ENCODE measurements at places on chromosomes 6 and 20.

DNA sequence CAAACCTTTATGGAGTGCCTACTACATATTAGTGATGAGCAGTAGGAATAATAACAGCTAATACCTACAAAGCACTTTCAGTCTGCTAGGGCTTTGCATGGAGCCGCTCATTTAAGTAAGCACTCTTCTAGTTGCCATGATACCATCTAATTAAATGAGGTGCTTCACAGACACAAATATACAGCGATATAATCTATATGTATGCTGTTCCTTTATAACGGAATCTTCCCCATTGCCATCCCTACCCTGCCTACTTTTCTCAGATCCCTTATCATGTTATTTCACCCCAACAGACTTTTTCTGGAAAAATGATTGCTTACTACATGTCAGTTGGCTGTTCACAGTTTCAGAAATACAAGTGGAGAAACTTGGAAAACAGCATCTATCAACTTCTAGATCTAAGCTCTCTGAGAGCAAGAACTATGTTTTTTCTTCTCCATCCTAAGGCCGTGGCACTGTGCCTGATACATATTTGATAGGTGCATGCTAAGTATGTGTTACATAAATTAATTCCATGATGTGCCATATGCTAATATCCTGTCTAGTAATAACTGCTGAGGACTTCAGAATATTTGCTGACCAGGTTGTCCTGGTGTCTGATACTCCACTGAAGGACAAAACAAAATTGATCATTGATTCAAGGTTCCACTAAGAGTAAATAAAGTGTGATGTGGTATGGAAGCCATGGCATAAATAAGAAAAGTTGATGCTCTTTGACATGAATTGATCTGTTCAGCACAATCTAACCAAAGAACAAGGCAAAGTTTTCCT lies 124.6 kb downstream of the GMPR start:
- no peak for DNase-seq

DNA sequence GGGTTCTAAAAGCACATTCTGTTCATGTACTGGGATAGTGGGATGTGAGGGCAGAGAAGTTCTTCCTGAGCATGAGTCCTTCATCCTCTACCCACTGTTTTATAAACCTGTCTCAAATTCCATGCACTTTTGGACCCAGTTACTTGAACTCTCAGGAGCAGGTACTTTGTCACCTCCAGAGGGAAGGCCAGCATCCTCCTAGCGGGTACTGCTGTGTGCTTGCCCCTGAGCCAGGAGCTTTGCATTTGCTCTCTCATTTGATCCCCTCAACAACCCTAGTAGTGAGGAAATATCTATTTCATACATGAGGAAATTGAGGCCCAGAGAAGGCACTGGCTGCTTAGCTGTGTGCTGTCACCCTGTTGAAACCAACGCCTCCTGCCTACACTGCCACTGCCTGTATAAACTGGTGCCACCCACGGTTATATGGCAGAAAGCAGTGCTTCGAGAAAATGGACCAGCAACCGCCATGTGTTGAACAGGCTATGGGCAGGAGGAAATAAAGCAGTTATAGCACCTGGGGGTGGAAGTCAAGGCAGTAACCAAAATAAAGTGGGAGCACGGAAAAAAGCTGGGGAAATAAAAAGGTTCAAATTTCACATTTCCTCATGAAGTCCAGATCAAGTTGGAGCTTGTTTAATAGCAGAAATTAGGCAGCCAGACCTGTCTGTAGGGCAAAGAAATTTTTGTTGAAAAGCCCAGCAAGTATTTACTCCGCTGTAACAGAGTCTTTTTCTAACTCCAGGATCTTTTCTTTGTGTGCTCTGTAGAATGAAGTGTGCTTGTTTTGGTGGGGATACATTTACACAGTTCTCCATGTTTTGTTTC lies 38.0 kb downstream of the KLHL31 start:
- no peak for DNase-seq

- DNase-seq = no peak
Measured at GRCh38 chr6:41648921-41649320, 10.7 kb downstream of the MDFI start.

GRCh38 chr6:142927904-142928303 lies 17.1 kb downstream of the HIVEP2 start:
- no peak for DNase-seq

DNA sequence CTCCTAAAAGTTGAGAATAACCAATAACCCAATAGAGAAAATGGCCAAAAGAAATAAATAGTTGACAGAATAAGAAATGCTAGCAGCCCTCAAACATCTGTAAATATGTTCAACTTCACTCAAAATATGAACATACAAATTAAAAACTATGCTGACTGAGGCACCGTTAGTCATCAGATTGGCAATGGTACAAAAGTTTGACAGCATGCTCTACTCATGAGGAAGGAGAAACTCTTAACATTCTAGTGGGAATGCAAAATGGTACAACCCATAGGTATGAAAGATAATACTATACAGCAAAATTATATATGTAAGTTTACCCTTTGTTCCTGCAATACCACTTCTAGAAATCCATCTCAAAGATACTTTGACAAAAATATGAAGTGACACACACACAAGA lies 1.6 kb upstream of the ZSCAN12 start:
- peak; percentile 75 for DNase-seq

- DNase-seq = peak; percentile 86
Measured at GRCh38 chr6:15443119-15443830, 197.4 kb downstream of the JARID2 start.

- DNase-seq = peak; percentile 81
Measured at GRCh38 chr20:25632940-25633790, 9.4 kb upstream of the NANP start.

GRCh38 chr6:146860583-146860982 lies 261.8 kb downstream of the ADGB start:
- DNase-seq = no peak

DNA sequence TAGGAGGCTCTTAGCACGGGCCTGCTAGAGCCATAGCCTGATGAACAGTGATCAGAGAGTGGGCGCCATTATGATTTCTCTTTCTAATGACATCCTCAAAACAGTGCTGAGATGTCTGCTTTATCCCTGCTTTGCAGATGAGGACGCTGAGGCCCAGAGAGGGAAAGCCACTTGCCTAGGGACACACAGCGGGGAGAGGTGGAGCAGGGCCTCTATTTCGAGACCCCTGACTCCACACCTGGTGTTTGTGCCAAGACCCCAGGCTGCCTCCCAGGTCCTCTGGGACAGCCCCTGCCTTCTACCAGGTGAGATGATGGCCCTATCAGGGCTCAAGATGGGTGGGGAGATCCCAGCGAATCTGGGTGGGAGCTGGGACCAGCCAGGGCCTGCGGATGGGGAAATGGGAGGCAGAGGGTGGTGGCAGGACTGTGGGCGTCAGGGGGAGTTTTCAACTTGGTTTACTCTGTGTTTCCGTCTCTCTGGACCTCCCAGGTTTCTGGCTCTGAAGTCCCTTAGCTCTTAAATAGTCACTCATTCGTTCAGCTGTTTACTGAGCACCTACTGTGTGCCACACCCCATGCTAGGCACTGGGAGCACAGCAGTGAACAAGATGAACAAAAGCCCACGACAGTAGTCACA lies 36.7 kb downstream of the SRC start:
- no peak for DNase-seq

DNA sequence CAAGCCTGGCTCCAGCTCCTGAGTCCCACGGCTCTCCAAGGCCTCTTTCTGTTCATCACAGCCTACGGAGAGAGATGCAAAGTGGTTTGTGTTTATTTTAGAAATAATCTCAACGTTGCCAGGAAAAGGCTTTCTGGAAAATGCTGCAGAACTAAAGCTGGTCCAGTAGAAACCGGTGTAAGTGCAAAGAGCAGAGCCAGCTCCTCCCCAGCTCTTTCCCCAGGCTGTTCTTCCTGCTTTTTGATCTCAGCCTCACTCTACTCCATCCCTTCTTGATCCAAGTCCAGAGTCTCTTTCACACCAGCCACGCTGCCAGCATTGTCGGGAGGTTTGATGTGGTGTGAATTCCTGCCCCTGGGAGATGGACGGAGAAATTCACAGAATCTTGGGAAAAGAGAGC lies 69.8 kb downstream of the TMEM170B start:
- DNase-seq = no peak

DNA sequence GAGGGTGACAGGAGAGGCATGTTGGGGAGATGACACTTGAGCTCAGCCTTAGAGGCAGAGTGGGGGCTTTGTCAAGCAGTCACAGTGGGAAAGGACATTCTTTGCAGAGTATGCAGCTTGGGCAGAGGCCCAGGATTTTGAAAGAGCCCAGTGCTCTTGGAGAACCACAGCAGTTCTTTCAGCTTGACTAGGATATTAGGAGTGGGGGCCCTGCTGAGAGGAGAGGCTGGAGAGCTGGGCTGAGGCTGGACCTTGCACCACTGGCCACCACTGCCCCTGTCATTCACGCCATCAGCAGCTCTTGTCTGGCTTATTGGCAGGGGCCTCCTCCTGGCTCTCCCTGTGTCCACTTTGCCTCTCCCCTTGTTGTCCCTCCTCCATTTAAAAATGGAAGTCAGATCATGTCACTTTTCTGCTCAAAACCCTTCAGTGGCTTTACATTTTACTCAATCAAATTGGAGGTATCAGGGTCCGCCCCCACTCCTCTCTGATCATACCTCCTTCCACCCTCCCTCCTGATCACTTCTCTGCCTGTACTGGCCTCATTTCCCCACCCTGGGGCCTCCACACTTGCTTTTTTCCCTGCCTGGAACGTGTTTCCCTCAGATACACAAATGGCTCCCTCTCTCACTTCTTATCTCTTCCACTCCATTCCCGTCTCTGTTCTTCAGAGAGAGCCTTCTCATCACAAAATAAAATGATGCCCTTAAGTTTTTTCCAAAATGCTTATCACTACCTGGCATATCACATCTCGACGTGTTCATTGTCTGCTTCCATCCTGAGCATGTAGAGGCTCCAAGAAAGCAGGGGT lies 10.5 kb downstream of the MANBAL start:
- no peak for DNase-seq

DNA sequence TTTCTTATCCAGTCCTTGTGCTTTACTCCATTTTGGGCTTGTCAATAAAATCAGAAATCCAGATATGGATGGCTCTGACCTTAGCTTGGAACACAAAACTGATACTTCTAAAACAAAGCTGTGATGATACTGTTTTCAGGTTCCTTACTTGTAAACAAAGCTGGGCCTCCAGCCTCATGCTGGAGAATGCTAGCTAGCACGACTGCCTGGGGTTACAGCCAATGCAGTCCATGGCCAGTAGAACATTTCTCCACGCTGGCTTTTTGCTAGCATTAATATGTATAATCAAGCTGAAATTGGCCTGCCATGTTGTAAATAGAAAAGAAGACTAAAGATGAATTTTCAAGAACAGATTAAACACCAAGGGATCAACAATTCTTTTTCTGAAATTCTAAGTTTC lies 63.9 kb downstream of the MTHFD1L start:
- no peak for DNase-seq

GRCh38 chr6:149082320-149082719 lies 235.2 kb upstream of the TAB2 start:
- DNase-seq = peak; percentile 65

DNA sequence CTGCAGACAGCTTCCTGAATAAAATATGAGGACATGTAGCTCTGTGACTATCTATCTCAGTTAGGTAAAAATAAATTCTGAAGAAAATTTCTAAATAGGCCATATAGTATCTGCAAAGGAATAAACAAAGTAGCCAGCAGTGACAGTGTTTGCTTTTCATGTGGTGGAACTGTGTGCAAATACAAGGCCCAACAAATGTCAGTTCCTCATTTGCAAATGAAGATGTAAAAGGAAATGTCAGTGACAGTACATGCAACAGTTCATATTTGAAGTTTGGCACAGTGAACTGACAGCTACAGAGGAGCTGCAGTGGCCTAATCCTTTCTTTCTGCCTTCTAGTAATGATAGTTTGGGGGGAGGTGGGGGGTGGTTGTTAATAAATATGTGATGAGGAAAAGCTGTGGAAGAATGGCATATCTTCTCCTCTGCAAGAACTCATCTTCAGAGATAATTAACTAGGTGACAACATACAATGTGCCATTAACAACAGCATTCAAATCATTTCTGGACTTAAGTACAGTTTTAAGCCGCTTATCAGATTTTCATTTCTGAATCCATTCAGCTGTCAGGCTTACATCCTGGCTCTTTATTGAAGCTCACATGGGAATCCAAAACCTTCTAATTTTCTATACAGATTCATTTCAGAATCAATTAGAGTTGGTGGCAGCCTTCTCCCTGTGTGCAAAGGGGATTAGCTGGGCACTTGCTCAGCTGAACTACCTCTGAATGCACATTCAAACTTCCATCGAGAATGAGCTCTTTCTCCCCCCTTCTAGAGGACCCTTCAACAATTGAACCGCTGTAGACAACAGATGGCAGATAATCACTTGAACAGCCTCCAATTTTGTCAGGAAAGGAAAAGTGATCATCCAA lies 1059.0 kb upstream of the EPHA7 start:
- DNase-seq = no peak

- DNase-seq = no peak
Measured at GRCh38 chr20:7523288-7523687, 417.0 kb downstream of the HAO1 start.

DNA sequence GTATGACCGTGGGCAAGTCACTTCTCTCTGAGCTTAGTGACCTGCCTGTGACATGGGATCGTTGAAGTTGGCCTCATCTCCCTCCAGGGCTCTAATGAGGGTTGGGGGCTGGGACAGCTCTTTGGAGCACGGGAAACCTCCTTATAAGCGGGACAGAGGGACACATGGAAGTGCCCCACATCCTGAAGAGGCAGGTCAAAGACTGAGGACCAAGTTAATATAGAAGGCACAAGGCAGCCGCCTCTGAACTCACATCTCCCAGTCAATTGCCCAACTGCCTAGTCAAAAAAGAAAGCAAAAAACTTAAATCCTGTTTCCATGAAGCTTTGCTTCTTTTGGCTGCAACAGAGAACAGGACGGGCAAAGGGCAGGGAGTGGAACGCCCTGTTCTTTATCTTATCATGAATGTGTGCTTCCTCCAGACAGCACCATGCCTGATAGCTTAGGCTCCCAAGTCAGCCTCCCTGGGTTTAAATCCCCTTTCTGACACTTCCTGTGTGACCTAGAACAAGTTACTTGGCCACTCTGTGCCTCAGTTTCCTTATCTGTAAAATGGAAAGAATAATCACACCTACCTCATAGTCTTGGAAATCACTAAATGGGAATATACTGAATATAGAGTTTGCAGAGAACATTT lies 27.1 kb downstream of the LBP start:
- DNase-seq = no peak

- no peak for DNase-seq
Measured at GRCh38 chr6:43297644-43298564, at the start of gene SLC22A7. Gene SLC22A7, plus strand, starts transcription at chr6:43298260. Its CDS starts 99 bp downstream, at chr6:43298359.

DNA sequence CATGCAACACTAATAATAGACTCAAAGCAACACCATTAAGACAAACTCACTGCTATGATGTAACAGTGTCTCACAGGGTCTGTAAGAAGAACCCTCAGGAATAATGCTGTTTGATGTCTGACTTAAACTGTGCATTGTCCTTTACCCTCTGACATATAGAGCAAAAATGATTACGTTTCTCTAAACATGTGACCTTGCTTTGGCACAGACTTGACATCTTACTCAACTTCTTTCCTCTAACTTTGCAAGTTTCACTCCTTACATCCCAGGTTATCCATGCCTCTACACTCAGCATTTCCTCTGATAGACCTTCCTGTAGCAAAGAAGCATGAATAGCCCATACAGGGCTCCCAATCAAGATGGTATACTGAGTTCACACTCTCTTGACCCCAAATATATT lies 252.7 kb downstream of the UST start:
- DNase-seq = peak; percentile 11

- DNase-seq = no peak
Measured at GRCh38 chr6:18016133-18016532, 28.7 kb upstream of the KIF13A start.
